Effector memory CD4-positive, alpha-beta T cell (primary cell): ENCODE measurements at places on chromosomes 6 and 20.

GRCh38 chr6:34414999-34415858 lies 10.6 kb downstream of the RPS10 start:
- DNase-seq: peak; percentile 16

GRCh38 chr6:40344566-40345167 lies 242.5 kb downstream of the LRFN2 start:
- DNase-seq: no peak

GRCh38 chr6:3527651-3527977 lies 70.8 kb upstream of the SLC22A23 start:
- DNase-seq: no peak

DNA sequence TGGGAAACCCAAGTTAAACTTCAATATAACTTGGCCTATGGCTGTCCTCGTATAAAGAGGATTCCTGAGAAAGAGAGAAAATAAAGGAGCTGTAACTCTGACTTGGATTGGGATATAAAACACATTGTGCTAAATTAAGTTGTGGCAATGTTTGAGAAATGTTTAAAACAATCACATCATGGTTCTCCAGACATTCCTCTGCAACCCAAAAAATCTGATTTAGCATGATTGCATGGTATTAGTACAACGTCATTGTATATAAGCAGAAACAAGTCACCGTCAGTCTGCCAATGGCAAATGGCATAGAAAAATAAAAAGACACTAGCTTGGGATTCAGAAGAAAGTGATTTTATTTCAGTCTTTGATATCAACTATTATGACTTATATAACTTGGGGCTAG lies 140.2 kb upstream of the FAM83B start:
- no peak for DNase-seq

DNA sequence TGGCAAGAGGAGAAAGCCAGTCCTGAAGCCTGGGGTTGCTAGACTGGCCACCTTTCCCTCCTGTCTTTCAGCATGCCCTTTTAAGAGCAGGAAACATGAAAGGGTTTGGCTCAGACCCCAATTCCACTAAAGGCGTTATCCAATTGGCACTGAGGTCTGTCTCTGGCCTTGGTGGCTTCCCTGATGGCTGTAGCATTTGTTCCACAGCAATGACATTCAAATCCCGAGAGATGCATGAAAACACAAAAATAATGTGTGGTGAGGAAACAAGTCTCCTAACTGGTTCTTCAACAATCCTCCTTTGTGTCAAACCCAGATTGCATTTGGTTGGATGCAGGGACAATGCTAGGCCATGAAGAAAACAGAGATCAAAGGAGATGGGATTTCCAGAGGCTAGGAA lies 56.5 kb upstream of the ADTRP start:
- DNase-seq: no peak

GRCh38 chr6:154689493-154690255 lies 43.5 kb upstream of the SCAF8 start:
- no peak for DNase-seq

DNA sequence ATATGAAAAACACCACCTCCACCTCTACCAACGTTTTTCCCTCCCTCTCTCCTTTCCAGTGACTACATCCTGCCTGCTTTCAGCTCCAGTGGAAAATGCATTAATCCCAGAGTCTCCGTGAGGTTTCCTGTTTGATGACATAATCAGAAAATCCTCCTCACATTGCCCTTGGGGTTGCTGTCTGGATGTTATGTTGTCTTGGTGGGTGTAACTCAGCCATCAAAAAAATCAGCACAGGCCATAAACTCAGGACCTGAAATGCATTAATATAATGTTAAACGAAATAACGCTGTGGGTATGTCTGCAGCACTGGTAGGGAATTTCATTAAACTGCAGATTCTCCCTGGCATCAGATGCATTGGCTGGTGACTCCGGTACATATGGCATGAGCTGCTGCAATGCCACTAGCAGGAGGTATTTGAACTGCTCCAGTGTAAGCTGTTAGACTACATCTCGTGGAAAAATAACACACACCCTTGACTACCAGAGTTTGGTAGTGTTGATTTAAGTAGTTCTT lies 297.8 kb downstream of the PRL start:
- no peak for DNase-seq
